Thymus (tissue), 14 donors: ENCODE measurements at places on chromosomes 16 and 17. TPM values are rescaled to one million over a fixed set of nuclear protein-coding genes. Genes with fewer than 3 reads are reported as not detected.

Gene IL17C
- polyA plus RNA-seq: 0.09 TPM

Gene TMEM235
- 0.50 TPM for polyA plus RNA-seq

Gene TMEM114
- 0.34 TPM for polyA plus RNA-seq

Gene TBC1D28
- not detected for polyA plus RNA-seq

DNA sequence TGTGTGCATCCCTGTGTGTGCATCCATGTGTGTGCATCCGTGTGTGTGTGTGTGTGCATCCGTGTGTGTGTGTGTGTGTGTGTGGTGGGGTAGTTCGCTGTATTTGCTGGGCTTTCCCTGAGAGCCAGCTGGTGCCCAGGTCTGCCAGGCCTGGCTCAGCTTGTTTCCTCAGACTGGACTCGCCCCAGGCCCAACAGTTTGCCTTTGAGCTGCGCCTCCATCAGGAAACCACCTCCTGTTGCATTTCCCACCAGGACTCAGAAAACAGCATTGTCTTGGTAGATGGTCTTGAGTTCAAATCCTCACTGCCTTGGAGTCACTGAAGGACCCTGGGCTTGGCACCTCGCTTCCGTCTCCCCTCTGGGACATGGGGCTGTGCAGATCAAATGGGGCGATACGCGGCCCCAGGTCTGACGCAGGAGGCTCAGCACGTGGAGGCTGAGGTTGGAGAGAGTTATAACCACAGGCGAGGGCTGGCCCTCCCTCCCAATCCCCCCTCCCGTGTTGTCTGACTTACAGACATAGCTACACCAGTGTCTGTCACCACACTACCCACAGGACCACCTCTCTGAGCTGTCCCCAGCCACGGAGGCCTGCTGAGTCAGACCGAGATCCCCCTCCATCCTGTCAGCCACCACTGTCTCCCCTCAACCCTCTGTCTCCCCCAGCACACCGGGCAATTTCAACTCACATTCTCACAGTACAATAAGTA is 4.7 kb downstream of the ITGAE start:
- peak; percentile 82 for DNase-seq

DNA sequence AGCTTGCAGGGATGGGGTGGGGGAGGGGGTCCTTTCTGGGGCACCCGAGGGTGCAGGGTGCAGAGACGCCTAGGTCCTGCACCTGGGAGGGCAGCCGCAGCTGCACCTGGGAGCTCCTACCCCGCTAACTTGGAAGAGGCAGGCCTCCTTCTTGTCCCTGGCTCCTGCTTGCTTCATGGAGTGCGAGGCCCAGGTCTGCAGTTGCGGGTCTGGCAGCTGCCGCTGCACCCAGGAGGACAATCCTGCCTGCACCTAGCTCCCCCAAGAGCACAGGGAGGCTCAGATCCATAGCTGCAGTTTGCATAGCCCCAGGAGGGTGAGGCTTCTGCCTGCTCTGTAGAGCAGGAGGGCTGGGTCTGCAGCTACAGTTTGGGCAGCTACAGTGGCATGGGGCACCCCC is 26.6 kb downstream of the GNGT2 start:
- no peak for DNase-seq

DNA sequence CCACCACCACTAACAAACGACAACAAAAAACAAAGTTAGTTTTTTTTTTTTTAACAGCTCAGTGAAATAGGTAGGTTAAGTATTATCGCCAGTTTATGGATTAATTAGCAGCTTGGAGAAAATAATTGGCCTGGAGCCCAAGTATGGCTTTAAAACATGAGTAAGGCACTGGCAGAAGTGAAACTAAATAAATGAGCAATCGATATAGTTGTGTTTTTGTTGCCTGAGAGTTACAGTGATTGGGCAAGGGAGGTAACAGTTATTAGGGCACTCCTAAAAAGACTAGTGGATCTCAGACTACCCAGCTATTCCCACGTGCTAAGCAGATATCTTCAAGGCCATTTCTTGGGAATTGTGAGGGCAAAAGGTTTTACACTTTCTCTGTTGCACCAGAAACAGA is 2.4 kb downstream of the MLKL start:
- DNase-seq: no peak

- no peak for DNase-seq
Observed at GRCh38 chr17:18920911-18921441, 31.0 kb upstream of the SLC5A10 start.

DNA sequence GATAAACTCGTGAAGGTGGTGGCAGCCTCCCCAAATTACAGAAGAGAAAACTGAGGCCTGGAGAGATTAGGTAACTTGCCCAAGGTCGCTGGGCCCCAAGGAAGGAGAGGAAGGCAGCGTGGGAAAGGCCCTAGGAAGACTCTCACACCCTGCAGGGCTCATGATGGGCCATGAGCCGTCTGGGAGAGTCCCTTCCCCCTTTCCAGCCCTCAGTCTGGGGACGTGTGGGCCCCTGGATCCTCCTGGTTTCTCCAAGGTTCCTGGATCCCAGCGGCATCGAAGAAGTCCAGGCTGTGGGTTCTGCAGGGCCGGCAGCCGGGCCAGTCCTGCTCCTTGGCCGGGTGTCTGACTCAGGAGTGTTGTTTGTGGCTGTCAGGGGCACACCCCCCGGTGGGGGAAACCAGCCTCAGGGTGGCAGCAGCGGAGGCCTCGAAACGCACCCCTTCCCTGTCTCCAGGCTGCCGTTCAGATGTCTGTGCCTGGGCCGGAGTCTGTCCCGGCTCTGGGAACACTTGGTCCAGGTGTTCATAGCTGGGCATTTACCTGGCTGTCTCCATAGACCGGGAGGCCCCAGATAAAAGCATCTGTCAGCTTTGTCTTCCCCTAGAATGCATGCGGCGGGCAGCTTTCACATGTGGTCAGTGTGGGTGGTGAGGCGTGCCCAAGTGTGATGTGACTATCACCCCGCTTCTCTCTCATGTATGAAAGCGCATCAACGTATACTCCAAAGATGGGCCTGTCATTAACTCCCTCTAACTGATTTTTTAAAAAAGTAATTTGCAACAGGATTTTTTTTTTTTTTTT is 3.7 kb upstream of the RAP1GAP2 start:
- DNase-seq: no peak

GRCh38 chr16:88687254-88687576 is 908 bp upstream of the SNAI3 start:
- DNase-seq: no peak

DNA sequence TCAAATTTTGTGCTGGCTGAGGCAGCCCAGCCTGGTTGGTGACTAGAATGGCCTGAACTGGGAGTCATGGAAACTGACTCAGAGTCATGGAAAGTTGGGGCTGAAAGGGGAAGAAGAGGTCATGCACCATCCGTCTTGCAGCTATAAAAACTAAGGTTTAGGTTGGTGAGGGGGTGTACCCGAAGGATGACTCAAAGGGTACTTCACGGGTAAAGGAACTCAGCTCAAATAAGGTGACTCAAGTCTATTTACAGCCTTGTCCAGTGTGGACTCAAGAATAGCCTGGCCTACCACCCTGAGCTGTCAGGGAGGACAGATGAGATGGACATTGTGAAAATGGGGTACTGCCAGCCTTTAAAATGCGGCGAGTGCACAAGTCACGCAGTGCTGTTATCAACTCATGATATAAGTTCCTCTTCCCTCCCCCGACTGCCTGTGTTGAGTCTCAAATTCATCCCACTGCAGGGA is 18.6 kb downstream of the CD300LB start:
- no peak for DNase-seq

- no peak for DNase-seq
Observed at GRCh38 chr16:27430512-27430911, 28.5 kb downstream of the IL21R start.
